ENCODE measurements at places on chromosomes 12 and 14.

GRCh38 chr14:85234156-85235025, 295.6 kb upstream of the FLRT2 start:
- DNase-seq, result no peak

DNA sequence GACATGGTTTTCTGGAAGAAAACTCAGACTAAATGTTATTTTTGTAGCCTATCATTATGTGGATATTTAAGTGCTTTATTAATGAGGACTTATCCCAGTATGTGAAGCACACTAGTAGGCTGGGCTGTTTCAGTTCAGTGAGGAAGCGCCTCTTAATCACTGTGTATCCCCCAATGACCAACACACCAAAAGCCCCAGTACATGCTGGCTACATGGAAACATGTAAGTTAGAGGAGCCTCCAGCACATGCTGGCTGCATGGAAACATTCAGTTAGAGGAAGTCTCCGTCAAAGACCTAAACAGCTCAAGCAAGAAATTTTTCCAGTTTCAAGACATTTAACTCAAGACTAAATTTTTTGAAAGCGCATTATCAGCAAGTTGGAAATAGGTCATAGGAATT, 26.8 kb downstream of the DICER1 start:
- DNase-seq, result no peak

DNA sequence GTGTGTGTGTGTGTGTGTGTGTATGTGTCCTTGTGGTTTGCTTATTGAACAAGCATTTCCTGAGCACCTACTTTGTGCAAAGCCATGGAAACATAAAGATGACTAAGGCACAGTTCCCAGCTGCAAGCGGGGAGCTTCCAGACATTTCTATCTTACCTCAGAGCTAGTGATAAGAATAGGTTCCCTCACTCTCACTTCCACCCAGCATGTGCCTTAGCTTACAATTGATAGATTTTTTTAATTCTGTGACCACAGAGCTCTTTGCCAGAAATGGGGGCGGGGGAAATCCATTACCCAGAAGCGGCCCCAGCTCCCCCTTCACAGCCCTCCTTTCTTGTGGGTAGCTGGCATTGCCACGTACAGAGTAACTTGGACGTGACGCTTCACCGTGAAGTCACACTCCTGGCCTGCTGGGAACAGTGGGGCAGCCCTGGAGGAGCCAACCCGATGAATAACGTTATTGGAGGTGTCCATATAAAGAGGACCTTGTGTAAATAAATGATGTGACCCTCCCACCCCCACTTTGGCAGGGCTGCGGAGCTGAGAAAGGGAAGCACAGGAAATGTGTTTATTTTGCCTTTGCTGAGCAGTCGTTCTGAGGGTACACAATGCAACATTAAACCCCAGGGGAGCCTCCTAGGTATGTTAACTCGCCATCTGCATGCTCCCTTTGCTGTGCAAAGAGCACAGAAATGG, 238.9 kb downstream of the CHST11 start:
- no peak for DNase-seq

DNA sequence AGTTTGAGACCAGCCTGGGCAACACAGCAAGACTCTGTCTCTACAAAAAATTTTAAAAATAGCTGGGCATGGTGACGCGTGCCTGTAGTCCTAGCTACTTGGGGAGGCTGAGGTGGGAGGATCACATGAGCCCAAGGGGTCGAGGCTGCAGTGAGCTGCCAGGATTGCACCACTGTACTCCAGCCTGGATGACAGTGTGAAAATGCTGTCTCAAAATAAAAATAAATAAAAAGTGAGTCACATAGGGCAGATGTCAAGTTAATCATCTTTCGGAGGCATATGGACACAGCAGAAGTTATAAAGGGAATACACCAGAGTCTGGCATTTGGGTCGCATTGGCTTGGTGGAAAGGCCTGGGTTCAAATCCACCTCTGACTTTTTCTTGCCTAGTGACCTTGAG, 92.7 kb downstream of the PHETA1 start:
- DNase-seq, result no peak

DNA sequence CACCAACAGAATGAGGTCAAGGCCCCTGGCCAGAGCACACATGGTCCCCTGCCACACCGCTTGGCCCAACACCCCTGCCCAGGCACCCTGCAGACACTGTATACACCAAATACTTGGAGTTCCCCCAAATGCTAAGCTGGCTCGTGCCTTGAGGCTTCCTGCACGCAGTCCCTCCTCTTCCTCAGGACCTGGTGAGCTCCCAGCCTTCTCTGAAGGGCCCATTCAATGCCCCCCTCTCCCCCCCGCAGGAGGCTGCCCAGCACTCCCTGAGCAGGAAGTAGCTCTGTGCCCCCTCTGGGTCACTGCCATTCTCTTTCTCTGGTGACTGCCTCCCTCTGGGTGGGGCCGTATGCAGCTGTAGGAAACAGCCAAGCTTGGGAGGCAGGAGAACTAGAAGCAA, 75.3 kb downstream of the ITPK1 start:
- no peak for DNase-seq

DNA sequence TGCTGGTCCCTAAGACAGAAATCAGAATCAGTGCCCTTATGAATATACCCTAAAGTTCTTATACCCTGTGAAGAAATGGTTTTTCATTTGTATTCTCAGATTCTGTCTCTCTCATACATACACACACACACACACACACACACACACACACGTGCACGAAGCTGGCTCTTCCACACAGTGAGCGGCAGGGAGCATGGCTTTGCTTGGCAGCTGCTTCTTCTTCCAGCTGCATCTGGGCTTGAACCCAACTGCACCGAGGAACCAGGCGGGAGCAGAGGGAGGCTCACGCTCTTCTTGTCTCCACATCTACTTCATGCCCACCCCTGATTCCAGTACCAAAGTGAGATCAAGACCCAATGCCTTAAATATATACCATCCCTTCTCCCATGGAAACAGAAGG, 19.4 kb downstream of the GRIN2B start:
- DNase-seq, result no peak

GRCh38 chr12:12097891-12098690, 27.4 kb downstream of the BCL2L14 start:
- DNase-seq, result no peak

- no peak for DNase-seq
Measured at GRCh38 chr12:116484807-116485206, 74.4 kb upstream of the MAP1LC3B2 start.

DNA sequence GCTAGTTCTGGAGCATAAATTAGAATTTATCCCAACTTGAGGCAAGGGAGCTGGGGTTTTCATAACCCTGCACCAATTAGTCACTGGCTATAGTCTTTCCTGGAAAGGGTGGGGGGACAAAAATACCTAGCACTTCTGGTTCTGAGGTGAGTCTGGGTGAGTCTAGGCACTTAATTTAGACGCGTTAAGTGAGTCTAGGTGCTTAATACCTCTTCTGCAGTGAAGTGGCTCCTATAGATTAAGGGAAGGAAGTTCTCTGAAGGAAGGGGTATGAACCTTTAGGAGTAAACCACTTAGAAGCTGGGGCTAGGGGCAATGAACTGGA, 251.7 kb downstream of the EFCAB11 start:
- no peak for DNase-seq

DNA sequence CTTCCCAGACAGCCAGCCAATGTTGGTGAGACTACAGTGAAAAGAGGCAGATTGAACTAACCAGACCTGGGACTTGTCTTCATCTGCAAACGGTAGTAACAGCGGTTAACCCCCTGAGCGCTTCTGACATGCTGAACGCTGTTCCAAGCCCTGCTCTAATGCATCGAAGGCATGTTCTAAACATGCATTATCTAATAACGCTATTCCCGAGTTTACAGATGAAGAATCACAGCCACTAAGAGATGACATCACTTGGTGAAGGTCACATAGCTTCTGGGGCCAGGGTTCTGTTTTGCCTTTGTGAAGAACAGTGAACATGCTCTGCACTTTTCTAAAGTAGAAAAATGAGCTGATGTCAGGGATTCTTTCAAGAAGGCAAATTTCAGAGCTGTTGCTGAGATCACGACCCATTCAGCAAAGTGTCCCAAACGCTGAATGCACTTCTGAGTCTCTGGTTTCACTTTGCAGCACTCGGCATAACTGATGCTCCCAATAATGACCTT, 56.0 kb downstream of the FOS start:
- DNase-seq, result no peak

GRCh38 chr12:7948589-7949260, 12.7 kb upstream of the SLC2A3 start:
- no peak for DNase-seq

DNA sequence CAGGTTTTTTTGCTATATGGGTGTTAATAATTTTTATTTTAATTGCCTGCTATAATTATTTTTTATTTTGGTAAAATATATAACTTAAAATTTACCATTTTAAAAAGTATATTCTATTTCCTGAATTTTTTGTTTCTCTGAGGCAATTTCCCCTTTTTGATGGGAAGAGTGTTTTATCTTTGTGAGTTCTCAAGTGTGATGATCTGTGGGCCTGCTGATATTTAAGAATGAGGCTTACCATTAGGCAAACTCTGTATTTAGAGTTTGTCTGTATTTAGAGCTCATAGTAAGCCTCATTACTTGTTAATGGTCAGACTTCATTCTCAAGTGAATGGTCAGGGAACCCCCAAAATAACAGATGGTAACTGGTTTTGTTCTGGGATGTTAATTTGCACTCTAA, 48.0 kb downstream of the WNK1 start:
- no peak for DNase-seq

- DNase-seq, result no peak
Measured at GRCh38 chr14:37546621-37547447, 48.2 kb downstream of the FOXA1 start.

DNA sequence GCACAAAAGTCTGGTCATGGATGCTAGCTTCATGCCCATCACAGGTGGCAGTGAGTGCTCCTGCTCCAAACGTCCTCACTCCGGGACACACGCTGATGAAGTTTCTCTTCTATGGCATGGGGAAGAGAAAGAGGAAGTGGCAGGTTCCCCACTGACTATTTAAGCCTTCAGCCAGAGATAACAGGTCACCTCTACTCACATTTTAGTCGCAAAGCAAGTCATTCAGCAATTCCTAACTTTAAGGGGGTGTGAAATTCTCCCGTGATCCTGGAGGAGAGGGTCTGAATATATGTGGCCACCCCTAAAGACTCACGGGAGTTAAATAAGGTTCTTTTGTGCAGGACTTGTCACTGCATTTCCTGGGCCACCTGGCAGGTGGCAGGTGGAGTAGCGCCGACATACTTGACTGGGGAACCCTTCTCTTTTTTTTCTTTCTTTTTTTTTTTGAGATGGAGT, 18.8 kb upstream of the RCOR1 start:
- DNase-seq, result no peak

GRCh38 chr14:73610687-73611086, 1.6 kb upstream of the ACOT6 start:
- DNase-seq, result no peak

GRCh38 chr12:108609537-108610335, 11.9 kb upstream of the TMEM119 start:
- no peak for DNase-seq

DNA sequence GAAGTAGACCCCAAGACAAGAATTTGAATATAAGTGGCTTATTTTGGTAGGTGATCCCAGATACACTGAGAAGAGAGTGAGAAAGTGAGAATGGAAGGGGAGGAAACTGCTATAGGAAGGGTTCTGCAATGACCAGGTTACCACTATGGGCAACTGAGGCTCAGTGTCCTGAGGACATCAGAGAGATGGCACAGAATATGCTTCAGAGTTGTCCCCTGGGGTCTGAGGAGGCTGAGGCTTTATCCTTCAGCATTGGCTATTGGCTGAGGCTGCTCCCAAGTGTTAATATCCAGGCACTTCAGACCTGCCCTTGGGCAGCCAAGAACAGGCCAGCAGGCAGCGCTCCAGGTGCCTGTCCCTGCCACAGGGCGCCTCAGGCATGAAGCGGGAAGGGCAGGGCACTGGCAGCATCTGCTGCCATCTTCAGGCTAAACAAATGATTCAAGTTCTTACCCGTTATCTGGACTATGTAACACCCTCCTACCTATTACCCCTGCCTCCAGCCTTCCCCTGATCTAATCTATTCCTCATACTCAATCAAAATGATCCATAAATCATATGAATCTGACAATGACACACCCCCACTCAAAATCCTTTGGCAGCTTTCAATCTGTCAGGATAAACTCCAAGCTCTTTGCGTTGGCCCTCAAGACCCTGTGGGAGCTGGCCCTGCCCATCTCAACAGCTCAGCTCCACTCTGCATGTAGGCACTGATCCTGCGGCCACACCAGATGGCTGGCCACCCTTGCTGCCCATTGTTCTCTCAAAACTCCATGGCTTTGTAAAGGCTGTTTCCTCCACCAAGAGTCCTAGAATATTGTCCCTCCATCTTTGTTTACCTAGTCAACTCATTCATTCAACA, 42.4 kb downstream of the CKAP4 start:
- DNase-seq, result peak; percentile 20

DNA sequence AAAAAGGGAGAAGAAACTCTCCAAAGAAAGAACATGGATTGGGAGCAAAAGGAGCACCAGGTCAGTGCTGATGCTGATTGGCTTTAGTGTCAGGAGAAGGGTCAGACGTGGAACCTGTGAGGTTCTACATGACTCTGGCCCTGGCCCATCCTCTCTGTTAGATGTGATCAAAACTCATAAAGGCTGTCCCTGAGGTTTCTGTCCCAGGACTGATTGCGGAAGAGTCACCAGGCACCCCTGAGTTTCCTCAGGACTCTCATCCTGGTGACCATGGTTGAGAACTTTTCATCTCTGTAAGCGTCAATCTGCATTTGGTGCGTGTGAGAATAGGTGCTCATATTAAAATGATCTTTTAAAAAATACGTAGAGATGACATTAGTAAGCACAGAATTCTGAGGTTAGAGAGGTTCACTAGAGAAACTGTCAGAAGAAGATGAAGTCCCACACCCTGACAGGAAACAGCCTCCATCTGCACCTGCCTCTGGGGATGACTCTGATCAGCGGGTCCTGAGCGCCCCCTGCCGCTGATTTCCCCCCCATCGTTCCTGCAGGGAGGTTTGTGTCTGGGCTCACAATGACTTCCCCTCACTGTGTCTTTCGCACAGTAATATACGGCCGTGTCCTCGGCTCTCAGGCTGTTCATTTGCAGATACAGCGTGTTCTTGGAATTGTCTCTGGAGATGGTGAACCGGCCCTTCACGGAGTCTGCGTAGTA, 741.8 kb downstream of the TMEM121 start:
- no peak for DNase-seq

DNA sequence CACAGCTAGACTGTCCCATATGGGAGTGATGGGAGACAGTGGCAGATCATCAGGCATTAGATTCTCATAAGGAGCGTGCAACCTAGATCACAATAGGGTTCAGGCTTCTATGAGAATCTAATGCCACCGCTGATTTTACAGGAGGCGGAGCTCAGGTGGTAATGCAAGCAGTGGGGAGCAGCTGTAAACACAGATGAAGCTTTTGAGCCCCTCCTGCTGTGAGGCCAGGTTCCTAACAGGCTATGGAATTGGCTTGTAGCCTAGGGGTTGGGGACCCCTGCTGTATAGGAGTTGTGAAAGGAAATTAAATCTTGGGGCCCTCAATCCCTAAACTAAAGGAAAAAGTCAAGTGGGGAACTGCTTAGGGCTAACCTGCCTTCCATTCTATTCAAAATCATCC, 29.6 kb downstream of the ADIPOR2 start:
- no peak for DNase-seq

GRCh38 chr12:100024974-100025555, 40.3 kb upstream of the ANKS1B start:
- no peak for DNase-seq

Data from C1 segment of cervical spinal cord (tissue), 14 donors.